CD4-positive, CD25-positive, alpha-beta regulatory T cell (primary cell): ENCODE measurements at places on chromosomes 12 and 14.

GRCh38 chr12:51505360-51506105 is 80.9 kb downstream of the SLC4A8 start:
- no peaks in the 10 kb centered on the region for H3K27me3 ChIP-seq
- no peak for DNase-seq
- no peaks in the 10 kb centered on the region for H3K36me3 ChIP-seq
- no peak overlapping the region for H3K4me3 ChIP-seq

- H3K36me3 ChIP-seq, result no peaks in the 10 kb centered on the region
- H3K27me3 ChIP-seq, result peaks cover 17% of the 10 kb centered on the region
- no peak for DNase-seq
- no peaks in the 10 kb centered on the region for H3K4me1 ChIP-seq
These were observed 44.1 kb upstream of the JDP2 start for GRCh38 chr14:75383721-75384120.

DNA sequence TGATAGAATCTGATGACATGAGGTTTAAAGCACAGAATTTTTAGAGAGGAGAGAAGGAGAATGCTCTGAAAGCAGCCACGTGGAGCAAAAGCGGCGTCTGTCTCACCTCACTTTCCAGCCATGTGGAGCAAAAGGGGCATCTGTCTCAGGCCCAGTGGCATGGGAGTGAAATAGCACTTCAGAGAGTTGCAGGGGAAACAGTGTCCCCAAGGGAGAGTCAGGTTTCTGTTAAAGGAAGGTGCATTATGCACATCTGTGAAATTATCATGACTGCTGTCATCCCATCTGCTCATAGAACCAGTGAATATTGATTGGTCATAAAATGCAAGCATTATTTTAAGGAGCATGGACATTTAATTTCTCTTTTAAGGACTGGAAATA is 124.0 kb downstream of the BICD1 start:
- H3K27me3 ChIP-seq, result no peaks in the 10 kb centered on the region
- DNase-seq, result no peak
- H3K4me1 ChIP-seq, result no peaks in the 10 kb centered on the region
- no peak overlapping the region for H3K27ac ChIP-seq

GRCh38 chr12:109704371-109705098 is 9.1 kb upstream of the FAM222A start:
- H3K4me3 ChIP-seq, result no peak overlapping the region
- no peaks in the 10 kb centered on the region for H3K4me1 ChIP-seq
- DNase-seq, result no peak
- H3K27ac ChIP-seq, result no peak overlapping the region
- H3K36me3 ChIP-seq, result no peaks in the 10 kb centered on the region
- peaks cover 4% of the 10 kb centered on the region for H3K27me3 ChIP-seq

GRCh38 chr12:86050010-86050409 is 175.9 kb downstream of the NTS start:
- H3K27me3 ChIP-seq, result no peaks in the 10 kb centered on the region
- H3K4me3 ChIP-seq, result no peak overlapping the region
- DNase-seq, result no peak
- no peaks in the 10 kb centered on the region for H3K4me1 ChIP-seq
- no peaks in the 10 kb centered on the region for H3K36me3 ChIP-seq

DNA sequence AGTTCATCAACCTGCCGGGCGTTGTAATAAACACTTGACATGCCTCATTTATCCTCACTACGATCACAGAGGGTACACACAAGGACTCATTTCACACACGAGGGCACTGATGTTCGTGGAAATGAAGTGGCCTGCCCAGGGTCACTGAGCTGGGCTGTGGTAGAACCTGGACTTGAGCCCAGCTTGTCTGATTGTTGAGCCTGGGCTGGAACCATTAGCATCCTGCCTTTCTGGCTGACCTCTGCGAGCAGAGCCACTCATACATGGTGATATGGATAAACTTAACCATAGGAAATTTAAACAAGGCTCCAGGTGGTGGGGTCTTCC is 16.6 kb upstream of the JDP2 start:
- H3K4me3 ChIP-seq, result no peak overlapping the region
- no peaks in the 10 kb centered on the region for H3K4me1 ChIP-seq
- no peaks in the 10 kb centered on the region for H3K27me3 ChIP-seq
- no peaks in the 10 kb centered on the region for H3K36me3 ChIP-seq
- H3K27ac ChIP-seq, result no peak overlapping the region
- DNase-seq, result no peak

DNA sequence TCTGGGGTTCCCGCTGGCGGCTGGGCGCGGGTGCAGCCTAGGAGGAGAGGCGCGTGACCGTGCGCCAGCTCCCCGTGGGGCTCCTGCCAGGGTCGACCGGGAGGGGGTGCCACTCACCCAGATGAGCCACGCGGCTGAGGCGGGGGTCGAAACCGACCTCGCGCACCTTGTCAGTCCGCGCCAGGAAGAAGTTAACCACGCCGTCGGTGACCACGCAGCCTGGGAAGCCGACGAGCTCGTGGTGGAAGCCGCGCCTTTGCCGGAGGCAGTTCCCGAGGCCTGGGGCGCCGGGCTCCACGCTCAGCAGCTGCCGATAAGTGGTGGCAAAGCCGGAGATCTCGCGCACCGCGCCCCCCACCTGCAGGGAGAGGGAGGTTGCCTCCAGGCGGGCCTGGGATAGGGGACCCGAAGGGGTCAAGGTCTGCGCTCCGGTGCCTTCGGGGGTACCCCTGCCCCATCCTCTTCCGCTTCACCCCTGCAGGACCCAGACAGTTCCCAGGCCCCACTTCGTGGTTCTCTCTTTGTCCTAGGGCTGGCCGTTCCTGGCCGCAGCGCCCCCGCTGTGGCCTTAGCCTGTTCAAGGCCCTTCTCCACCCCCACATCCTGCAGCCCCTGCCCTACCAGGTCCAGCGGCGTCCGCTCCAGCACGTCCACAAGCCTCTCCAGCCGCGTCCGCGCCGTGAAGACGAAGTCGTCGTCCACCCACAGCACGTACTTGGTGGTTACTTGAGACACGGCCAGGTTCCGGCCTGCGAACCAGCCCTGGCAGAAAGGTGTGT is 5.3 kb downstream of the B4GALNT1 start:
- H3K4me1 ChIP-seq, result peaks cover 21% of the 10 kb centered on the region
- no peak for DNase-seq
- no peaks in the 10 kb centered on the region for H3K36me3 ChIP-seq
- H3K4me3 ChIP-seq, result no peak overlapping the region
- H3K27ac ChIP-seq, result no peak overlapping the region

DNA sequence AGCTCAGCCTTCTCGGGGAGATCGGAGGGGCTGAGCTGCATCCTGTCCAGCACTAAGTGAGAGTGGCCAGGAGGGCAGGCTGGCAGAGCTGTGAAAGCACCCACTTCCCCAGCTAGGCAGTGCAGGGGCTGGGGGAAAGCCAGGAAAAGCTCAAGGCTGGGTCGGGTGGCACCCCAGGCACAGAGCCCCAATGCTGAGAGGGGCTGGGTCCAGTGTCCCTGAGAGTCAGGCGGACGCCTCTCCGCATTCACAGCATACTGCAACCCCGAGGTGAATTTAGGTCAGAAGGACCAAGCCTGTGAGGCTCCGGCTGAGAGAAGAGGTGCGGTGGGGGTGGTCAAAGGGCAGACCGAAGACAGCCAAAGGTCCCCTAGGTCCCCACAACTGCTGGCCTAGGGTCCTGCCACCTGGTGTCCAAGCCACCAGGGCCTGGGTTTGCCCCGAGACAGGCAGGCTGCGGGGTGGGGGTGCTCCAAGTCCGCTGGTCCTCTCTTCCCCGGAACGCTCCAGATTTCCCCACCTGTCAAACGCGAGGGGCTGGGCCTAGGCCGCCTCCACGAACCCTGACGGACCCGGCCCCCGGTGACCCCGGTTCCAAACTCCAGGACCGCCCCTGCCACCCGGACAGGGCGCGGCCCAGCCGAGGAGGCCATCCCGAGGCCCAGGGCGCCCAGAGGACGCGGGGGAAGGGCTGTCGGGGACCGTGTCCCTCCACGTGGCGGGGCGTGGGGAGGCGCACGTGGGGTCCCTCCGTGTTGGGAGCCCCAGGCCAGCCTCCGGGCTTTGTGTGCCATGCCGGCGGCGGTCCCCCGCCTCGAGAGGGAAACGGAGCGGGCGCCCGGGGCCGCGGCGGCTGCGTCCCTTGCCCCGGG is 527 bp downstream of the CAMKK2 start:
- peak overlapping the region; percentile 68 for H3K4me3 ChIP-seq
- H3K36me3 ChIP-seq, result no peaks in the 10 kb centered on the region
- H3K27ac ChIP-seq, result peak overlapping the region; percentile 14
- DNase-seq, result no peak

DNA sequence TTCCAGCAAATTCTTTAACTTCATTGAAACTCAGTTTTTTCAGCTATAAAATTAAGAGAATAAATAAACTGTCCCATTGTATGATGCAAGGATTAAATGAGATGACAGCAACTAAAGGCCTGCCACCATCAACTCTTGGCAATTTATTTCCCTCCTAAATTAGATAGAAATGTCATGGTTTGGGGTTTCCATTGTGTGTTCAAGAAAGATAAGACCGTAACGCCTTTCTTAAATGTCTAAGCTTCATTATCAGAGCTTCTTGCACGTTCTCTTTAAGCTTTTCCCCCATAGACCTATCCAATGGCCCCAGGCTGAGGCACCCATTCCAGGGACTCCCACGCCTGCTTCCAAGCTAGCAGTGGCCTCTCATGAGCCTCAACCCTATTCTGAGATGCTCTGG is 281.9 kb downstream of the CACNA1C start:
- no peaks in the 10 kb centered on the region for H3K36me3 ChIP-seq
- no peaks in the 10 kb centered on the region for H3K27me3 ChIP-seq
- no peaks in the 10 kb centered on the region for H3K4me1 ChIP-seq
- no peak overlapping the region for H3K27ac ChIP-seq
